Right atrium auricular region (tissue), 2 donors: ENCODE measurements at places on chromosomes 12 and 14. TPM values are rescaled to one million over a fixed set of nuclear protein-coding genes. Genes with fewer than 3 reads are reported as not detected.

TC2N gene
- 12.5 TPM for total RNA-seq

TAS2R43 gene
- 2.0 TPM for total RNA-seq

TAS2R8 gene
- not detected for total RNA-seq

SAMD15 gene
- 0.26 TPM for total RNA-seq

DDX47 gene
- total RNA-seq = 24.1 TPM

APOLD1 gene
- 49.9 TPM for total RNA-seq

CMKLR1 gene
- 11.0 TPM for total RNA-seq

PPP1R3E gene
- 2.7 TPM for total RNA-seq

REP15 gene
- total RNA-seq = 1.4 TPM

FAM186B gene
- total RNA-seq = not detected

ABHD4 gene
- total RNA-seq = 20.9 TPM

ZFHX2 gene
- total RNA-seq = 0.59 TPM

PLBD1 gene
- total RNA-seq = 15.1 TPM

ABCD2 gene
- 3.6 TPM for total RNA-seq

- H3K4me3 ChIP-seq = no peak overlapping the region
- no peaks in the 10 kb centered on the region for H3K27me3 ChIP-seq
- peaks cover 65% of the 10 kb centered on the region for H3K4me1 ChIP-seq
- H3K27ac ChIP-seq = no peak overlapping the region
Measured at GRCh38 chr12:19238540-19238939, 109.0 kb downstream of the PLEKHA5 start.

DNA sequence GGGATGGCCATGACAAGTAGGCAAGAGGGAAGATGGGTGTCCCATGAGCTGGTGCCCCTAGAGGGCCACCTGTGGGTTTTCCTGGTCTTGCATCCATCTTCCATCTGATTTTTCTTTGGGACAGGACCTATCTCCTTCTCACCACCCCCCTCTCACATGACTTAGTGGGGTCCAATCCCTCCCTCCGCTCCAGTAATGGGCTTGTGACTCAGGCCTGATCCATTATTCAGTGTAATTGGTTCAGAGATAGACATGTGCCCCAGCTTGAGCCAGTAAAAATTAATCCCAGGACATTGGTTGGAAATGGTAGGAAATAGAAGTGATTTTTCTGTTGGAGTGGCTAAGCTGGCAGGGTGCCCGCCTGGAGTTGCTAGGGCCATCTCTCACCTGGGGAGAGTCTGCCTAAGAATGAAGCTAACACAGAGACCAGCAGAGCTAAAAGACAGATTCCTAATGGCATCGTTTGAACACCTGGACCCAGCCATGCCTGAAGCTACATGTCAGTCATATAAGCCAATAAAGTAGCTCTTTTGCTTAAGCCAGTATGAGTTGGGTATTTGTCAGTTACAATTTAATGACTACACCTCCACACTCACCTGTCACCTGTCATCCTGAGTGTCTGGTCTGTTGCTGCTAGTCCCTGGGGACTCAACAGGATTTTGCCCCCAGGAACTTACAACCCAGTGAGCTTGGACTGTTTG lies 14.7 kb downstream of the RASAL1 start:
- no peaks in the 10 kb centered on the region for H3K36me3 ChIP-seq
- no peak overlapping the region for H3K4me3 ChIP-seq
- no peak overlapping the region for H3K27ac ChIP-seq
- no peaks in the 10 kb centered on the region for H3K27me3 ChIP-seq

DNA sequence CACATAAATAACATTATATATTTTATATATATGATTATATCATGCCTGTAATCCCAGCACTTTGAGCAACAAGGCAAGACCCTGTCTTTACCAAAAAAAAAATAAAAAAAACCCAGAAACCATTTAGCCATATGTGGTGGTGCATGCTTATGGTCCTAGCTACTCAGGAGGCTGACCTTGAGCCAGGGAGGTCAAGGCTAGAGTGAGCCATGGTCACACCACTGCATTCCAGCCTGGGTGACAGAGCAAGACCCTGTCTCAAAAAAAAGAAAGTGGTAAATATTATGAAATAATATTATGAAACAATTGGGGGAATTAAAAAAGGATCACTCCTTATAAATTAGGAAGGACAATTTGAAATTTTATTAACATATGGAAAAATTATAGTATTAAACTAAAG lies 16.0 kb downstream of the RAD51B start:
- no peak overlapping the region for H3K27ac ChIP-seq
- no peaks in the 10 kb centered on the region for H3K4me1 ChIP-seq
- no peak overlapping the region for H3K4me3 ChIP-seq
- no peaks in the 10 kb centered on the region for H3K36me3 ChIP-seq
- DNase-seq = no peak
- no peaks in the 10 kb centered on the region for H3K27me3 ChIP-seq

- H3K4me3 ChIP-seq = no peak overlapping the region
- H3K36me3 ChIP-seq = peaks cover 68% of the 10 kb centered on the region
- DNase-seq = no peak
- H3K27ac ChIP-seq = peak overlapping the region; percentile 75
- peaks cover 64% of the 10 kb centered on the region for H3K4me1 ChIP-seq
Measured at GRCh38 chr12:109951751-109952150, 44.4 kb downstream of the GIT2 start.

GRCh38 chr14:76908834-76909233 lies 82.6 kb downstream of the LRRC74A start:
- H3K27ac ChIP-seq = no peak overlapping the region
- peaks cover 4% of the 10 kb centered on the region for H3K4me1 ChIP-seq
- no peak for DNase-seq
- no peak overlapping the region for H3K4me3 ChIP-seq
- no peaks in the 10 kb centered on the region for H3K36me3 ChIP-seq

GRCh38 chr12:29582677-29583272 lies 85.3 kb upstream of the OVCH1 start:
- no peak overlapping the region for H3K4me3 ChIP-seq
- no peaks in the 10 kb centered on the region for H3K27me3 ChIP-seq
- no peak for DNase-seq
- H3K27ac ChIP-seq = peak overlapping the region; percentile 37
- H3K4me1 ChIP-seq = peaks cover 42% of the 10 kb centered on the region

GRCh38 chr12:71567537-71567936 lies 96.1 kb downstream of the ZFC3H1 start:
- no peak for DNase-seq
- no peak overlapping the region for H3K27ac ChIP-seq
- no peaks in the 10 kb centered on the region for H3K4me1 ChIP-seq
- no peak overlapping the region for H3K4me3 ChIP-seq
- H3K36me3 ChIP-seq = no peaks in the 10 kb centered on the region
- H3K27me3 ChIP-seq = no peaks in the 10 kb centered on the region

GRCh38 chr14:47103771-47104170 lies 452.2 kb upstream of the RPL10L start:
- DNase-seq = no peak
- no peak overlapping the region for H3K27ac ChIP-seq
- H3K27me3 ChIP-seq = no peaks in the 10 kb centered on the region
- no peaks in the 10 kb centered on the region for H3K36me3 ChIP-seq

GRCh38 chr14:38143170-38143569 lies 64.5 kb upstream of the SSTR1 start:
- H3K27me3 ChIP-seq = no peaks in the 10 kb centered on the region
- no peak overlapping the region for H3K27ac ChIP-seq
- no peak overlapping the region for H3K4me3 ChIP-seq
- DNase-seq = no peak
- no peaks in the 10 kb centered on the region for H3K36me3 ChIP-seq

DNA sequence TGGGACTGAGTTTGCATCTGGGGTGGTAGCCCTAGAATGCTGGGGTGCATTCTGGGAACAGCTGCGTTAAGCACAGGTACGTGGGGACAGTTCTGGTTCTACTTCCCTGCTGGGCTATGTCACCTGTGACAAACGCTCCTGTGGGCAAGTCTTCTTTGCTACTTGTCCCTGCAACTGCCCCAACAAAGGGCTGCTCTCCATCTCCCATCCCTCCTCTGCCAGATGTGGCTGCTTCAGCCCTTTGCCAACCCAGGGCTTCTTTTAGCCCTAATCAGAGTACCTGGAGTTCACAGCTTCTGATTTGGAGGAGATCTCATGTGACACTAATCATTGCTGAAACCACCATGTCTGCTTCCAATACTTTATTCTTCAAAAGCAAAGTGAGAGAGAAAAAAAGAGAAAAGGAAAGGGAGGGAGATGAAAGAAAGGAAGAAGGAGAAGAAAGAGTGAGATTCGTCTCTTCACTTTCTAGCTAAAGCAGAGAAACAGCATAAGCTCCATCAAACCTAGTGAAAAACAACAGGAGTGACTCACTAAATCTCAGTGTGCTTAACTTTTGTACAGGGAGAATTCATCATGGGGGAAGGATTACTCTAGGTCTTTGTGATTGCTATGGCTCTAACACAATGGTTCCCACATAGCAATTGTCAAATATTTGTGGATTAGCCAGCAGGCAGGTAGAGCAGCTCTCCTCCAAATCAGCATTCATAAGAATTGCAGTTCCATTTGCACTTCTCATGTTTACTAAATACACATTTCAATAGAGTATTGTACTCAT lies 174.8 kb downstream of the LRIG3 start:
- H3K27ac ChIP-seq = no peak overlapping the region
- H3K36me3 ChIP-seq = no peaks in the 10 kb centered on the region
- no peaks in the 10 kb centered on the region for H3K27me3 ChIP-seq
- no peaks in the 10 kb centered on the region for H3K4me1 ChIP-seq
- H3K4me3 ChIP-seq = no peak overlapping the region
- DNase-seq = no peak

DNA sequence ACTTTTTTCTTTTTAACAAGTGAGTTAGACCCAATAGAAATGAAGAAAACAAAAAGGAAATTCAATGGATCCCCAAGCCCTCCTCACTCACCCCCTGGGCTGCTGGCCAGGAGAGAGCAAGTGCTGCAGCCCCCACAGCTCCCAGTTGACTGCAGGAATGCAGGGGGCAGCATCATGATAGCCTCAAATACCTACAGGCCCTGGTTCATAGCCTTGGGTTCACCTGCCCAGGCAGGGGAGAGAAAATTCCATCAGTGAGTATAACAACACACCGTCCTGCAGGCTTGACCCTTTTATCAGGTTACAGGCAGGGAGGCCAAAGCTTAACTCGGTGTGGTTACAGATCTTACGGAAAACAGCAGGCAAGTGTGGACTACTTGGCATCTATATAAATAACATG lies 76.3 kb downstream of the PHLDA1 start:
- no peak overlapping the region for H3K27ac ChIP-seq
- H3K27me3 ChIP-seq = no peaks in the 10 kb centered on the region
- no peak for DNase-seq
- peaks cover 26% of the 10 kb centered on the region for H3K4me1 ChIP-seq

- no peaks in the 10 kb centered on the region for H3K27me3 ChIP-seq
- DNase-seq = no peak
- no peak overlapping the region for H3K4me3 ChIP-seq
- H3K36me3 ChIP-seq = no peaks in the 10 kb centered on the region
- no peak overlapping the region for H3K27ac ChIP-seq
Measured at GRCh38 chr12:14399871-14400270, 34.4 kb downstream of the ATF7IP start.

GRCh38 chr14:24246765-24247212 lies 4.4 kb upstream of the TINF2 start:
- no peak overlapping the region for H3K4me3 ChIP-seq
- no peaks in the 10 kb centered on the region for H3K4me1 ChIP-seq
- no peaks in the 10 kb centered on the region for H3K36me3 ChIP-seq
- H3K27me3 ChIP-seq = no peaks in the 10 kb centered on the region
- no peak overlapping the region for H3K27ac ChIP-seq

- no peak overlapping the region for H3K27ac ChIP-seq
Measured at GRCh38 chr14:28756269-28756883, 10.2 kb upstream of the FOXG1 start.

DNA sequence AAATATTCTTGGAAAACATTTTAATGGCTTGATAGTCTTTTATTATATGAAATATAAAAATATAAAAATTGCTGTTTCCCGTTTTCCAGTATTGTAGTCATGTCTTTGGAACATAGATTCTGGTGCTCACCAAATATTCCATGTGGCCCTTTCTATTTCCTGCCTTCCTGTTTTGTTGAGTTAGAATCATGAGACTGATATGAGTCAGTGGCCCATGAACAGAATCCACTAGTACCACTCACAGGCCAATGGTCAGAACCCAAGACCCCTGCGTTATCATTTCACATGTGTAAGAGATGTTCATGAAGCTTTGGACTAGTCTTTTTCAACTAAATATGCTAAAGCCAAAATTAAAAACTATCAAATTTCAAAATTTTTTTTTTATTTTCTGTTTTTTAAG lies 56.9 kb downstream of the BICD1 start:
- H3K4me3 ChIP-seq = no peak overlapping the region
- no peaks in the 10 kb centered on the region for H3K36me3 ChIP-seq
- DNase-seq = no peak
- no peaks in the 10 kb centered on the region for H3K27me3 ChIP-seq
- no peaks in the 10 kb centered on the region for H3K4me1 ChIP-seq

- no peaks in the 10 kb centered on the region for H3K36me3 ChIP-seq
- no peaks in the 10 kb centered on the region for H3K27me3 ChIP-seq
- no peak for DNase-seq
- no peak overlapping the region for H3K4me3 ChIP-seq
- H3K27ac ChIP-seq = no peak overlapping the region
Measured at GRCh38 chr14:63011623-63012022, 33.6 kb downstream of the KCNH5 start.

DNA sequence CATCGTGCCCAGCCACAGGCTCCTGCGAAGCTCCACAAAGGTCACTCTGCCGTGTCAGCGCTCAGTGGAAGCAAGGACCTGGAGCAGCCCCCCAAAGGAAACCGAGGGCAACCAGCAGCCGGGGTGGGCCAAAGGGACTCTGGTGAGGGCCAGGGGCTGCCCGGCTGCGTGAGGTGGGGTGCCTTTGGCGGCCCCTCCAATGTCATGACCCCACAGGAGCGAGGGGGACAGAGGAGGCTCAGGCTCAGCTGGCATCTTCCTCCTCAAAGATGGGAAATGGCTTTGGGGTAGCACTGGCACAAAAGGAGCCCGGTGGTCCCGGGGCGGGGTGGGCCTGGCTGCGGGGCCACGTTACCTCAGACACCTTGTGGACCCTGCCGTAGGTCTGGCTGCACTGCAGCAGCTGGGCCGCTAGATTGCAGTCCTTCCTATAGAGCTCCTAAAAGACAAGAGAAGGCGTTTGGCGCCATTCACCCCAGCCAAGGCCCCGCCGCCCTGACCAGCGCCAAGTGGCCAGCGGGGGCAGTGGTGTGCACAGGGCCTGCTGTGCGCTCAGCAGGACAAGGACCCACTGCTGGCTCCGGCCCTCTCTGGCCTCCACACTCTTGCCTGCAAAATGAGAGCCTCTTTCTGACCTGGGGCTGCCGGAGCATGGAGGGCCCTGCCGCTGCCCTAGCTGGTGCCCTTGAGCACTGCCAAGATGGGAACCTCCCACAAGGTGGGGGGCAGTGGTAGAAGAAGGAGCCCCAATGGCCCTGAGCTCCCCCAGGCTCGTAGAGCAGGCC lies 46.9 kb downstream of the BEGAIN start:
- H3K27ac ChIP-seq = no peak overlapping the region
- DNase-seq = no peak
- no peaks in the 10 kb centered on the region for H3K4me1 ChIP-seq

DNA sequence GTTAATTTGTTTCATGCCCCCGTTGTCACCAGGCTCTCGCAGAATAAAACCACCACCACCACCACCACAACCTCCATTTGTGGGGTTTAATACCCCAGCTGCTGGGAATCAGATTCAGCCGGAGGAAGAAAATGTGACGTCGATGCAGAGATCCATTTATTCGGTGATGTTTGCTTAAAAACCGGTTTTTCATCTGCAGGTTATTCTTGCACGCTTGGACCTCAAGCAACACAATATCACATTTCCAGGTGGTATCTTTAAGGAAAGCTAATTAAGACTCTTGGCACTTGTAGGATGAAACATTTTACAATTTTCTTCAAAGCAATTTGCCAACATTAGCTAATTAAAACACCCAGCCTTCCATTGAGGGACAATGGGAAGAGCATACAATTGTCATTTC lies 39.8 kb downstream of the SPRING1 start:
- H3K4me3 ChIP-seq = no peak overlapping the region
- no peak overlapping the region for H3K27ac ChIP-seq
- no peaks in the 10 kb centered on the region for H3K36me3 ChIP-seq
- peaks cover 30% of the 10 kb centered on the region for H3K4me1 ChIP-seq
- H3K27me3 ChIP-seq = no peaks in the 10 kb centered on the region
